ENCODE measurements at places on chromosomes 3 and 15. TPM values are rescaled to one million over a fixed set of nuclear protein-coding genes. Genes with fewer than 3 reads are reported as not detected.

UQCC5 gene
- total RNA-seq: 11.2 TPM

DNA sequence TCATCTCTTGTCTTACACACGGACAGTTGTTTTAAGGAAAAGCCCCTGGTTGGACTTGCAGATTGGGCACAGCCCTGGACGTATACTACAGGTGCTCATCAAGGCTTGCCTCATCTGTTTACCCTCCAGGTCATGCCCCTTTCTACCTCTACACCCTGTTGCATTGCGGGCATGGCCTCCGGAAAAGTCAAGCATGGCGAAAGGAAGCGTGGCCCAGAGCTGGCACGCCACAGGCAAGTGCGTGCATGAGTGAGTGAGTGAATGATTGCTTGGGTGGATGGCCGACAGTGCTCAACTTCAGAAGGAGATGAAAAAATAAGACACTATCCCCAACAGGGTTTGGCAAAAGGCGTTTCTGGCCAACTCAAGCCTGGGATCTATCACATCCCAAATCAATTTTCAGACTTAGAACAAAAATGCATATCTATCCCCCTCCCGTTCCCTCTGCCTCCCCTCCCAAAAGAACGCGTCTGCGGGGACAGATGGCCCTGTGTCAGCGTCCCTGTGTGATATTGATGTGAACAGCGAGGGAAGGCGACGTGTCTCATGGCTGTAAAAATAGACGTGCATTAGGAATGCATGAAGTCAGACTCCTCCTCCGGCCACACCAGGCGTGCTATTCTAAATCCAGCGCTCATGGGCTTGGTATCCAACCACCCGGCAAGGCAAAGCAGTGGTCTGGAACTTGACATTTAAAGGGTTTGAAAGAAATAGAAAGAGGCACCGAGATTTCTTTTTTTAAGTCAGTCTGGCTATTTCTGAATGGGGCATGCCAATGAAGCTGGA is 96.0 kb downstream of the RPLP1 start:
- H3K27ac ChIP-seq: no peak overlapping the region
- no peak for DNase-seq
- H3K27me3 ChIP-seq: no peaks in the 10 kb centered on the region
- H3K36me3 ChIP-seq: no peaks in the 10 kb centered on the region
- H3K4me3 ChIP-seq: no peak overlapping the region

- no peaks in the 10 kb centered on the region for H3K4me1 ChIP-seq
- H3K4me3 ChIP-seq: no peak overlapping the region
- H3K27me3 ChIP-seq: no peaks in the 10 kb centered on the region
- no peak overlapping the region for H3K27ac ChIP-seq
Observed at GRCh38 chr15:100596792-100597191, 5.2 kb downstream of the LINS1 start.

DNA sequence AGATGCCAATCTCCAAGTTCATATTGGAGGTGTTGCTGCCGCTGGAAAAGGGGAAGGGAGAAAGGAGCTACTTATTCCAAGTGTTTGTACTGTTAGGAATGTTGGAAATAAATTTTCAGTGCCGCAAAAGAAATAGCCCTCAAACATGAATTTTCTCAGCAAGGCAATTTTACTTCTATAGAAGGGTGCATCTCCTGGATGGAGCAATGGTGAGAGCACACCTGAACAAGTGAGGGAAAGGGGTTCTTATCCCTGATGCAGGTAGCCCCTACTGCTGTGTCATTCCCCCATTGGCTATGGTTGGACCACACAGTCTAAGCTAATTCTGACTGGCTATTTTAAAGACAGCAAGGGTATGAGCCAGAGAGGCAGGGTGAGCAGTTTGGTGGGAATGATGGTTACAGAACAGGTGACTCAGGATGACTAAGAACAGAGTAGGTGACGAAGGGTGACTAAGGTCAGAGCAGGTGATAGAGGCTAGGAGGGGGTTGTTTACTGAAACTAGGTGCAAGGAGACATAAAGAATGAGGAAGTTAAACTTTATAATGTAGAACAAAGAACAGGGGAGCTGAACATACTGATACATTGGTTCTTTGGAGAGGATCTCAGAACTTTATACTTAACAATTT is 503.5 kb downstream of the EDEM1 start:
- H3K27ac ChIP-seq: no peak overlapping the region
- no peaks in the 10 kb centered on the region for H3K27me3 ChIP-seq
- no peak overlapping the region for H3K4me3 ChIP-seq
- H3K36me3 ChIP-seq: no peaks in the 10 kb centered on the region

- no peaks in the 10 kb centered on the region for H3K27me3 ChIP-seq
- no peak for DNase-seq
- H3K36me3 ChIP-seq: no peaks in the 10 kb centered on the region
- H3K4me3 ChIP-seq: no peak overlapping the region
- peak overlapping the region; percentile 78 for H3K27ac ChIP-seq
- no peaks in the 10 kb centered on the region for H3K4me1 ChIP-seq
Observed at GRCh38 chr3:98770261-98771039, 7.3 kb downstream of the ST3GAL6 start.

DNA sequence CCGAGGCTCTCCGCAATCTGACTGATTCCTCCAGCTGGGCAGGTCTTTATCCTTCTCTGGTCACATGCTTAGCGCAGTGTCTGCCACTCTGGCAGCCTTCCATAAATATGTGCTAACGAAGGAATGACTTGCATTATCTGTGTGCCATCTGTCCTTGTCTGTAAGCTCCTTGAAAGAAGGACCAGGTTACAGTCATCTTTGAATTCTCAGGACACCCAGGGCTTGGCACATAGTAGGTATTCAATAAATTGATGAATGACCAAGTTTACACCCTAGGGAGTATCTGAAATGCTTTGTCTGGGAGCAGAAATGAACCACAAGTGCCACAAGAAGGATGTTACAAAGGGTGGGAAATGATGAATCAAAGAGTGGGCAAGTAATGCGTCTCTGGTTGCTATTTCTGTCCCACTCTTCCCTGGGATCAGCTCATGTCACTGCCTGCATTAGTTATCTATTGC is 16.5 kb upstream of the FAM3D start:
- DNase-seq: no peak
- no peak overlapping the region for H3K27ac ChIP-seq
- H3K4me3 ChIP-seq: no peak overlapping the region
- no peaks in the 10 kb centered on the region for H3K4me1 ChIP-seq
- H3K27me3 ChIP-seq: no peaks in the 10 kb centered on the region
- H3K36me3 ChIP-seq: no peaks in the 10 kb centered on the region

Measured in pancreas (tissue), 10 donors.